Fibroblast of lung (primary cell): ENCODE measurements at places on chromosomes 6 and 20.

DNA sequence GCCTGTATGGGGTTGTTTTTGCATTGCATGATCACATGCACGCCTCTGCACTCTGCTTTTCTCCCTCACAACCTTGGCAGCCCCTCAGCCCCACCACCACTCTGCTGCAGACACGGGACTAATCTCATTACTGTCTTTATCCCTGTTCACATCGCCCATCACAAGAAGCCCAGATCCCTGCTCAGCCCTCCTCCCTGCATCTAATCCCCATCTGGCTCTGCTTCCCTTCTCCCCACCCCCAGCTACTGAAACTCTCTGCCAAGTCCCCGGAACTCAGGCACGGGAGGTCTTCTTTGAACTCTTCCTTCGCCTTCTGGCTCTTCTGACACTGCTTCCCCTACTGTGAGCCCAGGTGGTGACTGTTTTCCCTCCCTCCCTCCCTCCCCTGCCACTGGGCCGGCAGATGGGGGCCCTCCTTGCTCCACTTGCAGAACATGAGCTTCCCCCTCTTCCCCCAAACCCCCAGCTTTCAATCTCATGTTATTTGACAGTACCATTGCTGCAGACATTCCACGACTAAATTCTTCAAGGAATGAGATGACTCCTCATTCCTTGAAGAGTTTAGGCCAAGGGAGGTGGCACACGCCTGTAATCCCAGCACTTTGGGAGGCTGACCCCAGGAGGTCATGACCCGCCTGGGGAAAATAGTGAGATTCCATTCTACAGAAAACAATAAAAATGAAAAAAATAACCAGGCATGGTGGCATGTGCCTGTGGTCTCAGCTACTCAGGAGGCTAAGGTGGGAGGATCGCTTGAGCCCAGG lies 21.9 kb upstream of the TULP1 start:
- DNase-seq = no peak

DNA sequence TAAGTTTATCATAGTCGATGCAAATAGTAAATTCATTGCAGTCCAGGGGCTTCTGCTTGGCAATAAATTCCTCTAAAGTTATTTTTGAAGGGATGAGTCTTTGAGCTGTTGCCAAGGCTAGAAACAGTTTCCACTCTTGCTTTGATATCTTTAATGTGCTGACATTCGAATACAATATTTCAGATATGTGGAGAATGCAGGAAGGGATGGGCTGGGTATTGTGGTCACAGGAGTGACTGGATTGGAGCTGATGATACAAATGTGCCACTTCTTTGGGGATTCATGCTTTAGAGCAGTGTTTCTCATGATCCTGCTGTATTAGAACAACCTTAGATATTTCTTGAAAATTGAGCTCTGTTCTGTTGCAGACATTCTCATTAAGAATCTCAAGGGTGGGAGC lies 139.0 kb downstream of the PRDM13 start:
- DNase-seq = no peak

DNA sequence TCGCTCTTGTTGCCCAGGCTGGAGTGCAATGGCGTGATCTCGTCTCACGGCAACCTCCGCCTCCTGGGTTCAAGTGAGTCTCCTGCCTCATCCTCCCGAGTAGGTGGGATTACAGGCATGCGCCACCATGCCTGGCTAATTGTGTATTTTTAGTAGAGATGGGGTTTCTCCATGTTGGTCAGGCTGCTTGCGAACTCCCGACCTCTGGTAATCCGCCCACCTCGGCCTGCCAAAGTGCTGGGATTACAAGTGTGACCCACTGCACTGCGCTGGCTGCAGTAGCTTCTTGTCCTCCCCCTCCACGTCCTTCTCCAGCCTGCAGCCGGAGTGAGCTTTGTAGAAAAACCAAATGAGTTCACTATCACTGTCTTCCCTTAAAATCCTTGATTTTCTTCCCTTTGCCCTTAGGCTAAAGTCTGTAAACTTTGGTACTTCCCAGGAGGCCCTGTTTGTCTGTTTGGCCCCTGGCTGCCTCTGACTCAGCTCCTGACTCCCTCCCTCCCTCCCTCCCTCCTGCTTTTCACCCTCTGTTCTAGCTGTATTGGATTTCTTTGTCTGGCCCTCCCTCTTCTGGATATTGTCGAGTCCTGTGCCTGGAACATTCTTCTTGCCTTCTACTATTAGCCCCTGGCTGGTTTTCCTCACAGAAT lies 12.9 kb downstream of the PARD6B start:
- DNase-seq = peak; percentile 86

GRCh38 chr6:161369339-161369738 lies 95.5 kb upstream of the AGPAT4 start:
- peak; percentile 95 for DNase-seq

- DNase-seq = no peak
Measured at GRCh38 chr6:26128013-26128771, 41.0 kb downstream of the HFE start.

- DNase-seq = no peak
Measured at GRCh38 chr6:14693301-14694192, 552.3 kb upstream of the JARID2 start.

DNA sequence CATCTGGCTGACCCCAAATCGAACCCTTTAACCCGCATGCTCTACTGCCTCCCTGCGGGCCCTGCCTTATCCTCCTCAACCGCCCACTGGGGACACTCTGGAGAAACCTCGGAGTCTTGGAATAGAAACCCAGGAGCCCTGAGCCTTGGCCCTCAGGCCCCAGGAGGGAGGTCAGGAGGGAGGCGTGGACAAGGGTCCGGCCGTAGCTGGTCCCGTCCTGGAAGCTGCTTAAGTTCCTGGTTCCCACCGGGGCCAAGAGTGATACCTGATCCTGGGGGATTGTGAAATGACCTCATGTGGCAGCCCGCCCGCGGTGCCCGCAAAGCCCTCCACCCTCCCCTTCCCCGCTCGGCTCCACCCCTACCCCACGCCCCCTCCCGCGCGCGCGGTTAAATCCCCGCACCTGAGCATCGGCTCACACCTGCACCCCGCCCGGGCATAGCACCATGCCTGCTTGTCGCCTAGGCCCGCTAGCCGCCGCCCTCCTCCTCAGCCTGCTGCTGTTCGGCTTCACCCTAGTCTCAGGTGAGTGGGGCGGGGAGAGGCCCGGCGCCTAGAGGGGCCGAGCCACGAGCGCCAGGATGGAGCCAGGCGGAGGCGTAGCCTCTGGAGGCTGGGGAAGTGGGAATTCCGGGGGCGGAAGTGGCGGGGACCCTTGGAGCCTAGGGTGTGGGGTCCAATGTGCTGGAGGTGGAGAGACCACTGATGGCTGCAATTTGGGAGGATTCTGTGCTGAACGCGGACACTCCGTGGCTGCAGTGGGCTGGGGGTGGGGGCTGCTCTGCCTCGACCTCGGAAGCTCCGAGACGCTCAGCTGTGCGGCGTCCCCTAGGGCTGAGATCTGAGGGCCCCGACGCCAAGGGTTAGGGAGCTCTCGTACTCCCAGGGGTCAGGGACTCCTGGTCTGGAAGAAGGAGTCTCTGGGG lies at the start of gene WFDC2:
TSS of gene WFDC2 (plus strand) at position 418 of the 926 bp plus-strand sequence. CDS start at position 447, 29 bp downstream.
- DNase-seq = no peak

GRCh38 chr20:7010527-7010926 lies 243.0 kb downstream of the BMP2 start:
- DNase-seq = peak; percentile 13

- DNase-seq = peak; percentile 37
Measured at GRCh38 chr20:49635166-49635565, 67.2 kb upstream of the PTGIS start.

- peak; percentile 82 for DNase-seq
Measured at GRCh38 chr6:167858086-167858591, 31.4 kb downstream of the AFDN start.

DNA sequence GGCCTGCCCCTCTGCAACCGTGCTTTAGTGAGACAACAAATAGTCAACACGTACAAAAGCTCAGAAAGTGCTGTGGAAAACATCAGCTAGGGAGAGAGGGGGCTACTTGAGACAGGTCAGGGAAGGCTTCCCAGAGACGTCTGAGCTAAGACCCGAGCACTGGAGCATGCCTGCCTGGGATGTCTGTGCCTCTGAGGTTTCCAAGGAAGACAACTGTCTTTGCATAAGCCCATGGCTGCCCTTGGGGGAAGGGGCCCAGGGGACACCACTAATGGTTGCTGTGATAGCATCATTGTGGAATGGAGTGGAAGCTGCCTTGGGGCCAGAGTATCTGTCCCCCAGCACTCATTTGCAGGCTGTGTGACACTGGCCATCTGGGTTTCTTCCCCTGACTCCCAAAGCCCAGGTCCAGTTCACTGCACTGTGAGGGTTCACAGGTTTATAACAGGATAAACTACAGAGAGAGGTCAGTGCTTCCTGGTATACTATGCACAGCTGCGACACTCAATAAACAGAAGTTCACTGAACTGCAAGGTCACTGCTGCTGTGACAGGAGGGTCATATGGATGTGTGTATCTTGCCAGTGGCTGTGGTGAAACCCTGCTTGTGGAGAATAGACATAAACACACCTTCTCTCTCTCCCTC lies 1.5 kb upstream of the ARFGEF2 start:
- DNase-seq = no peak

DNA sequence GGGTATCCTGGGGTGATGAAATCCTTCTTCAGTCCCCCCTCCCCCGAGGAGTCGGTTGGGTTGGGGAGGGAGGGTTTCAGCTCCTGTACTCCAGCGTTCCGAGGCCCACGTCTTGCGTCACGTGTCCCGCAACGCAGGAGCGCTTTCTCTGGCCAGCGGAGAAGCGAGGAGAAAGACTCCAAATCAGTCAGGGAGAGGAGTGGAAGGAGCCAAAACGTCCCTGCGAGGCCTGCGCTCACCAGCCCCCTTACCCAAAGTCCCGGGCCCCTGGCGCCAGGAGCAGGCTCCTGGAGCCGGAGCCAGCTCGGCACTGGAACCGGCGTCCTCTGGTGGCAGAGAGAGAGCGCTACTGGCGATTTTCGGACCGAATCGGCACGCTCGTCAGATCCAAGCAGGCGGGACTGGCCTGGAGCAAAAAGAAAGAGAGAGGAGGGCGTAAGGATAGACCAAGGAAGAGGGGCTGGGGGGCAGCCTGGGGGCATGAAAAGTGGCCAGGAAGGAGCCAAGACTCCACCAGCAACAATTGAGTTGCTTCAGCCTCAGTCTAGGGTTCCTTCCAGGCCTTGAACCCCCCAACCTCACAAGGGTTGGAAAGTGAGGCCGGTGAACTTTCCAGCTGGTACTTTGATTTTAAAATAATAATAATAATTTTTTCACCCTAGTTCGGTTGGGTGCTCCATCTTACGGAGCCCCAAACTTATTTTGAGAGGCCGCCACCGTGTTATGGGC lies at the start of gene GNAS:
TSS of gene GNAS (plus strand) at position 174 of the 729 bp plus-strand sequence.
- DNase-seq = peak; percentile 66

DNA sequence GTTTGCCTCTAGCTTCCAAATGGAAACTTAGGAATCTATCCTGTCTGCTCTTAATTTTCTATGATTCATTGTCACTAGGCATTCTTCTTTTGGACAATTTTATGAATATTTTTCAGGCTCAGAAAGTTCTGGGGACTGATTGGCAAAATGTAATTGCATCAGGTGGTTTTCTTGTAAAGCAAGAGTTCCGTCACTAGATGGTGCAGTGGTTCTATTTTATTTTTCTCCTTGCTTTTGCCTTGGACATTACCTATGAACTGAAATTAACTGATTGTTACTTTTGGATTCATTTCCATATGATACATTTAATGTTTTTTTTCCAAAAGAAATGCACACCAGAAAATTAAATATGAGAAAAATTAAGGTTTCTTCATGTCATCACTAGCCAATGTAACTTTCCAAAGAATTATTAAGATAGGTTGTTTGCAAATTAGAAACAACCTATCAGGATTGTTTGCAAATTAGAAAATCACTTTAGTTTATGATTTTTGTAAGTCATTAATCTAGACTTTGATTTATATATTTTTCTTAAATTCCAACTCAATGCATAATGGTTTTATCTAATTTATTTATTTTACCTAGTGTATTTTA lies 48.0 kb downstream of the TMEM170B start:
- peak; percentile 50 for DNase-seq

GRCh38 chr20:34150306-34151000 lies 38.4 kb upstream of the EIF2S2 start:
- no peak for DNase-seq

DNA sequence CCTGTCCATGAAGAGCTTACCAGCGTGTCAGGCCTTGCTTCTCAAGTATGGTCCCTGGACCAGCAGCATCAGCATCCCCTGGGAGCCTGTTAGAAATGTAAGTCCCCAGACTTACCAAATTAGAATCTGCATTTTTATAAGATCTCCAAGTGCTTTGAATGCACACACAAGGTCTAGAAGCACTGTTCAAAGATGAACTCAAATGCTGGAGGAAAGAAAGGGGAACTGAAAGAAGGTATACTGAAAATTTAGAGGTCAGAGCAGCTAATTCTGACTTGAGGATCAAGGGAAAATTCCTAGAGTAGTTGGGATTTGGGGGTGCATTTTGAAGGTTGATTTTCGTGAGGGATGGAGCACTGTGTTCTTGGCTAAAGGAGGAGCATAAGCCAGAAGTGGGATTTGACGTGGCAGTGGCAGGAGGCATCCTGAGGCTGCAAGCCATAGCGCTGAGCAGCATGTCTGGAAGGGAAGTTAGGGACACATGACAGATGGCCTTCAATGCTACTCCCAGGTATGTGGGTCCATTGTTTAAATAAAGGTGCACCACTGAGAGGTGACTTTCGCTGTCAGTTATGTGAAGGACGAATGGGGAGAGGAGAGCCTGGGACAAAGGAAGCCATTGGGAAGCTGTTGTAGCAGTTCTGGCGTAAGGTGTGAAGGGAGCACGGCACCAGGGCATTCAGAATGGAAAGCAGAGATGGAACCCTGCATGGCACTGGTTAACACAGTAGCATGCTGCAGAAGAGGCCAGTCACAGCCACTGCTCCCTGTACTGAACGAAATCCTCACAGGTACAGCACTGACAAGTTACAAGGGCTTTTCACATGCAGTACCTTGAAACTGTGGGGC lies 36.2 kb downstream of the ARMC2 start:
- DNase-seq = no peak
